ENCODE measurements at places on chromosomes 7 and 10.

DNA sequence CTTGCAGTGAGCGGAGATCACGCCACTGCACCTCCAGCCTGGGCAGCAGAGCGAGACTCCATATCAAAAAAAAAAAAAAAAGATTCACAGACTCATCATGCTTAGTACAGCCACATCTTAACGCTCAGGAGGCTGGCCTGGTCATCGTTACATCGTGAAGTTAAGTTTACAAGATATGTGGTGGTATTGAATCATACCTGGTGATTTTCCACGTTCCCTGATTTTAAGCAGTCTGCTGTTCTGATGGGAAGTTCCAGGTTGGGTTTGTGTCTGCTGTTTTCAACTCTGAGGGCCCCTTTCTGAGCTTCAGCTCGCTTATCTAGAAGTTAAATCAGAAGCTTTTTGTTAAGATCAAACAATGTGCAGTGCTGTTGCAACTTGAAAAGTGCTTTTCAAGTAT lies 6.9 kb downstream of the PPP2R2D start:
- no peak for DNase-seq

DNA sequence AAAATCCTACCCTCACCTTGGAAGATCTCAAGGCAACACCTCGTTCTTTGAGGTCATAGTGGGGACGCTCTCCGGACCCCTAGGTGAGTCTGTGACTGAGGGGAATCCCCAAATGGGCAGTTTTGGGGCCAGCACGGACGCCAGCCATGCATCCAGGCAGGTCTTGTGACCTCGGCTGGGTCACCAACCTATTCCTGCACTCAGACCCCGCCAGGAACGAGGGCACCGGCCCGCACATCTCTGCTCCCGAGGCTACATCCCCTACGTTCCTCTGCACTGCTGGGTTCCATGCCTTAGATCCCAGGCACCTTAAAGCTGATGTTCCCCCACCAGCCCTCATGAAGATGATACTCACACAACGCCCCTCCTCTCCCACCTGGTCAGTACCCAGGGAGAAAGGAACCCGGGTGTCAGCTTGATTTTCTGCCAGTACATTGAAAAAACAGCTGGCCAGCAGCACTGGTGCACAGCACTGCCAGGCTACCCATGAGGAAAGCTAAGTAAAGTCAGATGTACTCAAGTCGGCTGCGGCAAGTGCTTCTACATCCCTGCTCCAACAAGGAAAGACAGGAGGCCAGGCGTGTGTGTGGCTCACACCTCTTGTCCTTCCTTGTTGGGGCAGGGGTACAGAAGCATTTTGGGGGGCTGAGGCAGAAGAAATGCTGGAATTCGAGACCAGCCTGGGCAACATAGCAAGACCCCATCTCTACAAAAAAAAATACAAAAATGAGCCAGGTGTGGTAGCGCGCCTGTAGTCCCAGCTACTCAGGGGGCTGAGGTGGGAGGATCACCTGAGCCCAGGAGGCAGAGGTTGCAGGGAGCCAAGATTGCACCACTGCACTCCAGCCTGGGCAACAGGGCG lies 48.1 kb downstream of the DIP2C start:
- no peak for DNase-seq

DNA sequence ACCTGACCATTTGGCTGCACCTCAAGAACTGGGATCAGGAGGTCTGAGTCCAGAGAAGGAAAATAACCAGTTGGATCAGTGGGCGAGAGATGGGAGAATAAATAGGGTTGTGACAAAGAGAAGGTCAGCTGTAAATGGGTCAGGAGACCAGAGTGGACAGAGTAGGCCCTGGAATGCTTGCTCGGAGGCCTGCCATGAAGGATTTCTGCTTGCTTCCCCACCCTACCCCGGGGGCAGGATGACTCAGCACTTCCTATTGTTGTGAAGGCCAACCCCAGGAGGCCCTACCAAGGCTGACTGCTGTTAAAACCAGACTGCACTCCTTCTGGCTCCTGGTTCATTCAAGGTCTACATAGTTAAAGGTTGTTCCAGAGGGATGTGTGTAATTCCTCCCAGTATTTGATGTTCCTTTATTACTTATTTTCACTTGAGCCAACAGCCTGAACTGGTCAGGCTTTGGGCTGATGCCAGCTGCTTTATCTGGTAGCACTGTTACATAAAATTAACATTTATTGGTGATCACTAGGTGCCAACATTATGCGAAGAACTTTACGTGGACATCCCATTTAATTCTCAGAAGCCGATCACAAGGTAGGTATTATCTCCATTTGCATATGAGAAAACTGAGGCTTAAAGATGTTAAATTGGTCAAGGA lies 27.3 kb upstream of the IFRD1 start:
- peak; percentile 98 for DNase-seq

- DNase-seq = peak; percentile 10
Observed at GRCh38 chr7:27684491-27684890, 21.8 kb upstream of the HIBADH start.

DNA sequence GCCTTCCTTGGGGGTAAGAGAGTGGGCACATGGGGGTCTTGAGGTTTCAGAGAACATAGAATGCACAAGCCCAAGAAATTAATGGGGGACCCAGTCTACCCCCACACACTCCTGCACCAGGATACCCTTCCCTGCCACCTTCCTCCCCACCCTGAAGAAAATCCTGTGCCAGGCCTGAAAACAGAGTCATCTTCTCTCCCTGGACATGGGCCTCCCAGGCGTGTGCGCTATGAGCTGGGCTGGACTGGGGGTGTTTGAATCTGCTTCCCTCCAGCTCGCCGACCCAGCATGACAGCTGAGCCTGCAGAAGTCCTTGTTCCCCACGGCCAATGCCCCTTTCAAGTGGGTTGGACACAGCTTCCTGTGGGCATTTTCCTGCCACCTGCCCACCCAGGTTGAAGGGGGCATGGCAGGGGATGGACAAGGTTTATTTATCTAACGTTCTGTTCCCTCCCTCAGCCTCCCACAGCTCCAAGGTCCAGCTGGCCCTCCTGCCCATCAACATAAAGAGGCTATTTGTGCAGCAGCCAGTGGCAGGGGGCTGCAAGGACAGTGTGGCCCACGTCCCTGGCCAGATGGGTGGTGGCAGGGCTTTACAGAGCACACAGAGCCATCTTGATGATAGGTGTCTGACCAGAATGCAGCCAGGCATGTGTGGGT lies 141.0 kb downstream of the SH3PXD2A start:
- DNase-seq = no peak

DNA sequence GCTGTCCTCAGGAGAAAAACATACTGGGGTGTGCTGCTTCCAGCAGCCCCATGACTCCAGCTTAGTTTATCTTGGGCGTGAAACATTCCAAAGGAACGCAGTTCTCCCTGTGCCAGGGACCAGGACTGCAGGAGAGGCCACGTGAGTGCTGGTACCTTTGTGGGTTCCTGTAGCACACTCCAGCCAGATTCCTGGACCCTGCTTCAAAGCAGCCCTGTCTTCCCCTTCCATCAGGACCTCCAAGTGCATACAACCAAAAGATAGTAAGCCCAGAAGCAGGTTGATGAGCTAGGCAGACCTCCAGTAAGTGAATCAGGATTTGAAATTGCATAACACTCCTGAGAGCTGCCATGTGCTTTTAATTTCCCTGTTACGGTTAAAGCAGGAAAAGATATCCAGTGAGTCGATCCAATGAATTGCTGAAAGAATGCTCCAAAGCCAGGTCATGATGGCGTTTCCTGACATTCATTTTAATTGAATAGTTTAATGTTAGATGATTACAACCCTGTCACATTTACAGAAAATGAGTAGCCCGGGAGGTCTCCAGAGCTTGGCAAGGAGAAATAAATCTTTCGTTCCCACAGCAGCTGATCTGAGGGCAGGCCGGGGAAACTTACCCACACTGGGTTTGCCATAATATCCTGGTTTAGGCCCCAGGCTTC lies 38.9 kb upstream of the CPXM2 start:
- peak; percentile 39 for DNase-seq

DNA sequence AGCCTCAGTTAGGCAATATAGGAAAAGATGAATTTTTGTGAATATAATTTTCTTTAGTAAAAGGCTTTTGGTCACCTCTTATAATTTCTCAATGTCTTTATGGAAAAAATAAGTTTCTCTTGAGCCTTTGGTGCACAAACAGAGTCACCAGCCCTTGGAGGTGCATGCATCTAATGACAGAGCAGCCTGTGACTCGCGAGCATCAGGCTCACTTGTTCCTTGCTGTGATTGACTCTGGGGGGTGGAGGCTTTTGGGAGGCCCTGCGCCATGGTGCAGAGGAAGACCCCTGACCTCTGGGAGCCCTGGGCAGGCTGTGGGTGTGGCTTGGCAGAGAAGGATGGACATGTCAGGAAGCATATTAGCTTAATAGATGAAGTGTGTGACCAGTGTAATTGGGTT lies 60.2 kb downstream of the FIGNL1 start:
- no peak for DNase-seq

DNA sequence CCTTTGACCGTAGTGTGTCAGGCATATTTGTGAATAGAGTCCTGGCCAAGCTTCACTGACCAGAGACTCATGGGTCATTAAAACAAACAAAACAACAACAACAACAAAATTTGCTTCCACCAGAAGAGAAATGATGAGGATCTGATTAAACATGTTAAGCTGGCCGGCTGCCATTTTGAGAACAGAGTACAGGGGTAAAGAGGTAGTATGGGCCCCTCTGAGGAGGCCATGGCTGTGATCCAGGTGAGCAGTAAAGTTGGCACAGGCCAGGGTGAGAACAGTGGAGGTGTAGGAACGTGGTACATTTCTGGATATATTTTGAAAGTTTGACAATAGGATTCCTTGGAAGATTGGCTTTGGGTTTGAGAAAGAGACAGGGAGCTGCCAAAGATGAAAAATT lies 252.5 kb downstream of the TWIST1 start:
- DNase-seq = no peak

GRCh38 chr7:88218836-88219605 lies 817 bp downstream of the SRI start:
- peak; percentile 72 for DNase-seq

GRCh38 chr10:13048762-13049161 lies 47.2 kb upstream of the CCDC3 start:
- DNase-seq = no peak

- no peak for DNase-seq
Observed at GRCh38 chr10:49276596-49276995, 22.4 kb upstream of the C10orf71 start.

DNA sequence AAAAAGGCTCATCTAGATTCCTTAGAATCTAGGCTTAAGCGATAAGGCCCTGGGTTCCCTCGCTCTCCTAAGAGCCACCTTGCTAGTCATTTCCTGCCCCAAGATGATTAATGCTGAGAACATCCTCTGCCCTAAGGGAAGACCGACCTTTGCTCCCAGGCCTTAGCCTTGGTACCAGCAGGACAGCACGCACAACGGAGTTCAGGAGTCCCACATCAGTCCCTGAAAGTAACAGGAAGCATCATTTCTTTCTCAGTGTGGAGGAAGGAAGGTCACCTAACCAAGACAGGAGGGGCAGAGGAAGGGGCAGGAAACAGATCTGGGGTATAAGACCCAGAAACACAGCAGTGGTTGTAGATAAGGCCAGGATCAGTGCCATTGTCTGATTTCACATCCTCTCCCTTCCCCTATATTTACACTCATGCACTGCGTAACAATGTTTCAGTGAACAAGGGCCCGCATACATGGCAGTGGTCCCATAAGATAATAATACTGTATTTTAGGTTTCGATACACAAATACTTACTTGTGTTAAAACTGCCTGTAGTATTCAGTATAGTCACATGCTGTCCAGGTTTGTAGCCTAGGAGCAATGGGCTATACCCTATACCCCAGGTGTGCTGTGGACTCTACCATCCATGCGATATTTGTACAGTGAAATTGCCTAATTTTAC lies 8.1 kb upstream of the FAM107B start:
- DNase-seq = peak; percentile 98

DNA sequence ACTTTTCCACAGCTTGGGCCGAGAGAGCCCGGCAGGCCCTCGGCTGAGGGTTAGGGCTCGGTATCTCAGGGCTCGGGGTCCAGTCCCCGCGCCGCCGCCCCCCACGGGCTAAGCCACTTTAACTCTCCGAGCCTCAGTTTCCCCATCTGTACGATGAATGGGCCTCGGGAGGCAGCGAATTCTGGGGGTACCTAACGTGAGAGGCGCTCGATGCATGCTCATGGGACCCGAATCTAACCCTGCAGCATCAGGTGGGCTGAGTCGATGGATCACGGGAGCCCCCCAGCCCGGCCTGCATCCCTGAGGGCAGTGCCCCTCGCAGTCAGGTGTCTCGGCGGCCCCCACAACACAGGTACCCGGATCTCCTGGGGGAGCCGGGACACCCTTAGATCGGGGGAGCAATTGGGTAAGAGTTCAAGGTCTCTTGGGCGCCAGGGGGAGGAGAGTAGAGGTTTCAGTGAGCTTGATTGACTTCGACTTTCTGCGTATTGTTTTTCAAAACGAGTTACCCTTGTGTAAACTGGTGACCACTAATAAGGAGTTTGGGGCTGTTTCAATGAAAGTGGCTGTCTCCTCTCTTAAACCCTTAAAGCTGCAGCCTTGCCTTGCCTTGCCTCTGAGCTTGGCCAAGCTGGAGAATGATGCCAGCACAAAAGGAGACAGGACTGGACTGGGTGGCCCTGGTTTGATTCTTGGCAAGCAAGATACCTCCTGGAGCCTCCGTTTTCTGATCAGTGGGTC lies 631 bp downstream of the POR start:
- DNase-seq = peak; percentile 31

- peak; percentile 82 for DNase-seq
Observed at GRCh38 chr10:14653271-14654161, 121.2 kb downstream of the FAM107B start.

GRCh38 chr7:135714534-135715009 lies 13.4 kb downstream of the SLC13A4 start:
- peak; percentile 96 for DNase-seq

- no peak for DNase-seq
Observed at GRCh38 chr10:71246591-71247413, 34.4 kb downstream of the UNC5B start.

- no peak for DNase-seq
Observed at GRCh38 chr10:102620138-102620590, 24.1 kb upstream of the TRIM8 start.

DNA sequence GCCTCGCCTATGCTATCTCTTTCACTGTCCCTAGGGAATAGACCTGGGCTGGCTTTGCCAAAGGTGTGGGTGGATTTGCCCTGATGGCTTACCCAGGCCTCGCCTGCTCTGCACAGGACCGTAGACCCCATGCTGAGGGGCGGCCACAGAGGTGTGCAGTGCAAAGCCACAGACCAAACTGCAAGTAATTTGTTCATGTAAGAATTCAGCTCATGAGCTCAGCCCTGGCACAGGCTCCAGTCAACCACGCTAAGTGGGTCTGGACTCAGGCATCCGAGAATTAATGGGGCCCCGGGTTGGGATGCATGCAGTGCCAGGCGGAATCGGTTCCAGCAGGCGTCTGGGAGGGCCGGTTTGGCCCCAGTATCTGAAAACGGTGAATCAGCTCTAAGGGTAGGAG lies 445.2 kb downstream of the DNAJB6 start:
- DNase-seq = no peak

Data from ELR (cell line).